ENCODE measurements at places on chromosomes 1 and 21. TPM values are rescaled to one million over a fixed set of nuclear protein-coding genes. Genes with fewer than 3 reads are reported as not detected.

ANGPTL3 gene
- not detected for total RNA-seq

DNA sequence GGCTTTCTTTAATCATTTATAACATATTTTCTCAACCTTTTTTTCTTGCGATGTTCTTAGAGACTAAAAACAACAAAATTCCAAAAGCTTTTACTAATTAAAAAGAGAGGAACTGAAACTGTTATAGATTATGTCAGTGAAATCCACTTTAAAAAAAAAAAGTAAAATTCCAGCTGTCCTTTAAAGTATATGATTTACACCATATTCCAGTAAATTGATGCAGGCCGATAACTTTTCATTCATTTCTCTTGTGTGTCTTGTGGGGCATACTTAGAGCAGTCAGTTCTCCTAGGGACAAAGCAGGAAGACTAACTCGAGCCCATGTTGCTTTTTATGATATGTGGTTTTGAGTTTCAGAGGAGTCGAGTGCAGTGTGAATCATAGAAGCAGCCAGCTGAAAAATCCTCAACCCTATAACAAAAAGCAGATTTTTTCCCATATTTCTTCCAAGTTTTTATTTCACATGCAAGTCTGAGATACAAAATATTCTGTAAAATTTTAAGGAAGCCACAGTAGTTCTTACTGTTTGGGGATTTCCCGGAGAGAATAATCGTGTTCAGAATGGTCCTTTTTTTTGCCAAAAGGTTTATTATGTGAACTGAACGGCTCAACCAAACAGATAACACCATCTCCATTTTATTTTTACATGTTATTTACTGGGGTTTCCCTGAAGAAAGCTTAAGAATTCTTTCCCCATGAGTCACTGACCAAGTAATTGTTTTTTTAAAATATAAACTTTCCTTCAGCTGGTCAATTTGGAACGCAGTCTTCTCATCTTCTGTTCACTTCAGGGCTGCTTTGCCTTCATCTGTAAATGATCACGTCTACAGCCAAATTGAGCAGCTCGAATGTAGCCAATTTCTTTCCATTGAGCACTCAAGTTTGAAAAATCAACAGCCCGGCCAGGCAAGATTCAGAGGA, 77.0 kb upstream of the C1orf105 start:
- DNase-seq, result no peak

- no peak for DNase-seq
Observed at GRCh38 chr21:41957991-41958766, 4.4 kb upstream of the C2CD2 start.

ASCL5 gene
- not detected for total RNA-seq

DNA sequence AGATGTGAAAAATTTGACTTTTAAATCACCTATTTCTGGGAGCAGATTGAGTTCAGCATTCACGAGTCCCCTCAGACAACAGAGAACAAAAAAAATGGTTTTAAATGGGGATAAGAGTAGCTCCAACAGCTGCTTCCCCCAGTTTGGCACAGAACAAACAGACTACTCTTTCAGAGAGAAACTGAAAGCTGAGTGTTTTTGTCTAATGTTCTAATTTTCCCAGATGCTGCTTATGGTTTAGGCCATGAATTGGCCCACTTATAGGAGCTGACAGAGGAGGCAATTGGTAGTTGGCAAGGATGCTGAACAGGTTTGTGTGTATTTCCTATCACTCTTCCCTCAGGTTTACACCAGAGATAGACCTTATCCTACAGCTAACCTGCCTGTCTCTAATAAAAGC, 1637.4 kb upstream of the PRMT6 start:
- DNase-seq, result no peak

NOS1AP gene
- not detected for total RNA-seq

Data from naive thymus-derived CD4-positive, alpha-beta T cell (primary cell).